ENCODE measurements at places on chromosomes 7 and 10.

GRCh38 chr7:101106386-101106785, 20.5 kb upstream of the SERPINE1 start:
- no peak for DNase-seq

GRCh38 chr10:117311261-117311660, 64.0 kb downstream of the PDZD8 start:
- DNase-seq = no peak

GRCh38 chr10:116715341-116715740, 27.0 kb downstream of the HSPA12A start:
- DNase-seq = no peak

GRCh38 chr10:10782603-10783002, 235.1 kb upstream of the CELF2 start:
- DNase-seq = no peak

DNA sequence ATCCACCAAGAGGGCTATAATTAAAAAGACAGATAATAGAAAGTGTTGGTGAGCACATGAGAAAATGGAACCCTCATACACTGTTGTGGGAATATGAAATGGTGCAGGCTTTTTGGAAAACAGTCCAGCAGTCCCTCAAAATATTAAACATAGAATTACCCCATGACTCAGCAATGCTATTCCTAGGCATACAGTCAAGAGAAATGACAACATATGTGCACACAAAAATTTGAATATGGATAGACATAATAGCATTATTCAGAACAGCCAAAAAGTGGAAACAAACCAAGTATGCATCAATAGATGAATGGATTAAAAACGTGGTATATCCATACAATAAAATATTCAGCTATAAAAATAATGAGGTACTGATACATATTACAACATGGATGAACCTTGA, 64.5 kb upstream of the GDF10 start:
- no peak for DNase-seq

DNA sequence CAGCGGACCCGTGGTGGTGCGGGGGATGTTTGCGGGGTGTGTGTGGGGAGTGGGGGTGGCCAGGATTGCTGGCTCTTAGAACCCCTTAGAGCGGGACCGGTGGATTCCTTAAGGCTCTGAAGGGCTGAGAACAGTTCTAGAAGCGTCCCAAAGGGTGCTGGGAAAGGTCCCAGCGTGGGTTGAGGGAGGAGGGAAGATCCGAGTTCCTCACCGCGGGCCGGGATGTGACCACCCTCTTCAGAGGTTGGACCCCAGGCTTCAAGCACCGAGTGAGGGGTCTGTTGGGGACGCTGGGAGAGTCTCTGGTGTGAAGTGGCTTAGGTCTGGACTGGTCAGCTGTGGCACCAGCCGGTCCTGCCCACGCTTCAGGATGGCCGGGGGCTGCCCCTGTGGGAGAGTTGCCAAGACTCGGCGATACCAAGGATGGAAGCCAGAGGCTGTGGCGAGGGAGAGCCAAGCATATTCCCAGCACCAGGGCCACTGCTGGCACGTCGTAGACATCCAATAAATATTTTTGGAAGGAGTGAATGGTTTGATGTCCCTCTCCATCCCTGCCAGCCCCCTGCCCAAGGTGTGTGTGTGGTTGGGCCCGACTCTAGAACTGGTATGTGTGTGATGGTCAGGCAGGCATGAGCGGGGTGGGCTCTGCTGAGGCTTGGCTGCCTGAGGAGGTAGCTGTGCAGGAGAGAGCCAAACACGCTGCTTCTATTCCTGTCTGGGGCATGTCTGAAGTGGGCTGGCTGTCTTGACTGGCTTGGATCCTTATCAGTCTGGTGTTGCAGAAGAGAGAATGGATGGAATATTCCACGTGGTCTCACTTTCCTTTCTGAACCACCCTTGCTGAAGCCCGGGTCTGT, 19.2 kb downstream of the ZNF775 start:
- no peak for DNase-seq

GRCh38 chr7:40403703-40404476, 269.1 kb downstream of the SUGCT start:
- DNase-seq = no peak

DNA sequence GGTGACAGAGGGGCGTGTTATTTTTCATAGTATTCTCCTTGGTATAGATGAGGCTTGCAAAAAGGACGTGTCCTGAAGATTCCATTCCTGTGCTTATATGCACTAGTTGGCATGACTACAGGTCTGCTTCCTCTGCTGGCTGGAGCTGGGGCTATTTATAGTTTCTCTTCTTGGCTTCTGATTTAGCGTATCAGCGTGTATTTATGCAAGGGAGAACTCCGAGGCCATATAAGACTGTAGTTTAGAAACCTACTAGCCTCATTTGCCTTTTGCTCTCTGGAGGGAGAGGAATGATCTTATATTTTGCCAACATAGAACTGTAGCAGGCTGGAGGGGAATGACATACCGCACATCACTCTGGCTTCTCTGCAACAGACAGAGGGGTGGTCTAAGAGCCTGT, 39.7 kb downstream of the CACNB2 start:
- DNase-seq = no peak

GRCh38 chr10:74976565-74976964, 134.9 kb upstream of the SAMD8 start:
- DNase-seq = no peak

DNA sequence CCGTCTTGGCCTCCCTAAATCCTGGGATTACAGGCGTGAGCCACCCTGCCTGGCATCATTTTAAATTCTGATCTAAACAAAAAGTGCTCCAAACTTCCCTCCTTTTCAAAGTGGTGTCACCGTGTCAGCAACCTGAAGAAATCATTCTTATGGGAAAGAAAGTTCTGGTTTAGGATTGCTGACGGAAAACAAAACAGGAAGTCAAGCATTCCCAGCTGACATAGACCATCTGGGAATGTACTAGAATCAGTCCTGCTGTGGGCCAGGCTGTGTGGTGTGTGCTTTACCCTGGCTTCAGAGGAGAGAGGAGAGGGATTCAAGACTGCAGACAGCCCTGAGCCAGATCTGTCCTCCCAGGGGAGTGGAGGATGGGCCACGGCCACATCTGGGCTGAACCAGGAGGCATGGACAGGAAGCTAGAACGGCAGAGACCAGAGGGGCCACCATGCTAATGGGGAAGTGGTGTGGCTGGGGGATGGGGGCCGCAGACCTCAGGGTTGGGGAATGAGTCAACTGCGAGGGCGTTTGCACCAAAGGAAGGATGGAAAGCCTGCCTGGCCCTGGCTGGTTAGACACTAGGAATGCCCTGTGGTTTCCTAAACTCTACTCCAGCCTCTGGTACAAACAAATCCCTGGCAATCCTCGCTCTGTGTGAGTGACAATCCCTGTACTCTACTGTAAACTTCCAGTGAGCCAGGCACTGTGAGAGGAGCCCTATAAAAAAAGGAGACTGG, 16.7 kb upstream of the CLIP2 start:
- no peak for DNase-seq

DNA sequence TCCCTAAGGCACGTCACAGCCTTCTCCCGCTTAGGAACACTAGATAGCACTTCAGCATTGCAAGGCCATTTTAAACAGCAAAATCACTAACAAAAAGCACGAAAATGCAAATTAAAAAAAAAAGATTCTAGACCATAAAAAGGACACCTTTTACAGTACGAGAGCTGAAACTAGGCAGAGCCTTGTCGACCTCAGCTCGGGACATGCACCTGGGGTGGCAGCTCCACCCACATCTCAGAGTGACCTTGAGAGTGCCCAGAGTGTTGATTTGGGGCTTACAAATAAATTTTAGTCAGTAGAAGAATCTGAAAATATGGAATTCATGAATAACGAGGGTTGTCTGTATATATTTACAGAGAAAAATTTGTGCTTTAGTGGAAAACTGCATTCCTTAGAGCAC, 1.1 kb downstream of the MRPS24 start:
- DNase-seq = no peak

DNA sequence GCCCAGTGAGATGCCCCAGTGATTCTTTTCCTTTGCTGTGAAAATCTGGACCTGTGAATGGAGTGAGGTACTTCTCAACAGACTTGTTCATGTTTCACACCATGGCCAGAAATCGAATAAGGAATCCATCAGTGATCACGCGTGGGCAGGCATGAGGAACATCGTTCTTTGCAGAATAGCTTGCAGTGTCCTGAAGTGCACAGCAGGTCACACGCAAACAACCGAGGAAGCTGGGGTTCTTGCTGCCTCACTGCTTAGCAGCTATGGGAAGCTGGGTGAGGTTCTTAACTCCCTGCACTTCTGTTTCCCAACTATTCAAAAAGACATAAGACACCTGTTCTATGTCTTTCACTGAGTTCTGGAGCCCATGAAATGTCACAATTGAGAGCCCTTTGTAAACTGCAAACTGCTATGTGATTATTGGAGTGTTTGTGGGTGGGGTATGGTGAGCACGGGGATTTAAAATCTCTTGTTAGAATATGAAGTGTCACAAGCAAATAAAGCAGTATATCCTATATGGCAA, 253.4 kb downstream of the KIAA1217 start:
- no peak for DNase-seq

DNA sequence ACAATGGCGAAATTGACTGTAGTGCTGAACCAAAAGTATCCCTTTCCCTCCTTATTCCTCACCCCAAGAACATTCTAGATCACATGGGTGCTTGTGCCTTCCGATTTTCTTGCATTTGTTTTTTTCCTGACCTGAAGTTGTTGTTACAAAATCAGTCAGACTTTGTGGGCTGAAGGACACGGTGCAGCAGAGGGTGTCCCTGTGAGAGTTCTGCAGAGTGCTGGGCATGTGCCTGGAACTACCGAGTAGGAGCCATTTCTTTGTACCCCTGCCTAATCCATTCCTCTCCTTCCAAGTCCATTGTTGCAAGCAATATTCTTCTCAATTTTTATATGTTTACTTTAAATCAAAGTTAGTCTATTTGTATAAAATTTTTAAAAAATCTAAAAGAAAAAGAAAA, 35.3 kb upstream of the GJD4 start:
- no peak for DNase-seq

DNA sequence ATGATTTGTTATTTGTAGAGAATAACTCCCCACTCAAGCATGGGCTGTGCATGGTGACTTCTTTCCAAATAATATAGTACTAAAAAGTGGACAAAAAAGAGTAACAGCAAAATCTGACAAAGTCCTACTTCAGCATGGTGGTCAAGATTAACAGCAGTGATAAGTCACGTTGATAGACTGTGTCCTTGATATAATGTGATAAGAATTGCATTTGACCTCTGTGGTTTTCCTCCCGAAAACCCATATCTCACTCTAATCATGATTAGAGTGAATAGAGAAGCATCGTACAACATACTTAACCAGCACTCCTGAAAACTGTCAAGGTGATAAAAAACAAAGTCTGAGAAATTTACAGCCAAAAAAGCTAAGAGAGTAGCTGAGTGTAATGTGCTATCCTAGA, 42.4 kb downstream of the REEP3 start:
- DNase-seq = no peak

GRCh38 chr7:70306173-70306572, 707.9 kb downstream of the AUTS2 start:
- no peak for DNase-seq

DNA sequence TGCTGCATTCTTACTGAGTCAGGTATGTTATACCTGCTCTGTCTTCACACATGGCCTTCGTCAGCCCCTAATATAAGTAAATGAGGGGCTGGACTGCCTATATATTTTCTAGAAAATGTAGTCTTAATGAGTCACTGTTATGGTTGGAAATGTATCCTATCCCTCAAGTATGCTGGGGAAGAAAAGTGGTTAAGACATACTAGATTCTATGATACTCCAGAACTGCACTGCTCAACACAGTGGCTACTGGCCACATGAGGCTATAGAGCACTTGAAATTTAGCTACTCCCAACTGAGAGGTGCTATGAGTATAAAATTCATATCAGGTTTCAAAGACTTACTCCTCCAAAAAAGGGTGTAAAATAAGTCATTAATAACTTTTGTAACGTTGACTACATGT, 104.3 kb upstream of the STEAP1B start:
- DNase-seq = no peak

DNA sequence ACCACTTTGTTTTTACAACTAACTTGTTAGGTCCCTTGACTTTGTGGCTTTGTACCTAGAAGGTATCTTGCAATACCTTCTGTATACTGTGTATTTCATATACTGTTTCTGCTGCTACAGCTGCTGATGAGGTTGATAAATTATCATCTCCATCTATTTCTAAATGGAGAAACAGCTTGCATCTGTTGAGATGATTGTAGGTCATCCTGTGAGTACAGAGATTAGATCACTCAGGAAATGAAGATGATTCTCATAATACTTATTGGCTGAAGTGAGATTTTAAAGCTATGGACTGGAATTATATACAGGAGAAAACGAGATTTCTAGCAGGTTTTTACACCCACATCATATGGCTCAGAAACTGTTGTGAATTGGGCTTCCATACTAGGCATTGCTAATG, 280.5 kb downstream of the KCND2 start:
- DNase-seq = no peak

GRCh38 chr10:33547976-33548375, 213.5 kb upstream of the NRP1 start:
- no peak for DNase-seq

DNA sequence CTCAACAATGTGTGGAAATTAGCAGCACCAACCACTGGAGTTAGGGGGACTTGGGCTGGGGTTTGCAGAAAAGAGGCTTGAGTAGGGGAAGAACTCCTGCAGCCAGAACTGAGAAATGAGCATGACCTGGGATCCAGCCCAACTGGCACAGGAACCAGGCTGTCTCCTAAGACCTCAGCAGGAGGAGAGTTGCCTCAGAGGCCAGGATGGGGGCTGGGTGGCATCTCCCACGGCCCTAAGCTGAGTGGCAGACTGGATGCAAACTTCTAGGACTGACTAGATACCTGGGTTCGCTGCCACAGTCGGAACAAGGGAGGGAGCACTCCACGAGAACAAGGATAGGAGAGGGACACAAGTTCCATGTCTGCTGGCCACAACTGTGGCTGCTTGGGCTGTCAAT, 62.6 kb downstream of the RNF32 start:
- no peak for DNase-seq

DNA sequence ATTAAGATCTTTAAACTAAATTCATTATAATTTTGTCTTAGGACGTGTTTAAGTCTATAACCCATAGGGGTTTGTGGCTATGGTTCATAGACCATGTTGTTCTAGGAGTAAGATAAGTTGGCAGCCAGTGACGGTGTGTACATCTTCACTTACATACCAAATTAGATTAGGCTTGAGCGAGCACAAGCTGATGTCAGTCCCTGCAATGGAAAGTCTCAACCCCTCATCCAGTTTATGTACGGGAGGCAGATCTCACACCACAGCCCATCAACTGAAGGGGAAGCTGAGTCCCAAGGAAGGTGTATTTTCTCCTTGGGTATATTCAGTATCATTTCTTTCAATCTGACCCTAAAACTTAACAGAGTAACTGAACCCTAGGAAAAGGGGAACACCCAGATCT, 5.1 kb upstream of the SMC3 start:
- DNase-seq = no peak

GRCh38 chr7:26784118-26784517, 80.3 kb downstream of the SKAP2 start:
- DNase-seq = no peak

GRCh38 chr7:130127821-130128317, 57.5 kb downstream of the KLHDC10 start:
- no peak for DNase-seq

DNA sequence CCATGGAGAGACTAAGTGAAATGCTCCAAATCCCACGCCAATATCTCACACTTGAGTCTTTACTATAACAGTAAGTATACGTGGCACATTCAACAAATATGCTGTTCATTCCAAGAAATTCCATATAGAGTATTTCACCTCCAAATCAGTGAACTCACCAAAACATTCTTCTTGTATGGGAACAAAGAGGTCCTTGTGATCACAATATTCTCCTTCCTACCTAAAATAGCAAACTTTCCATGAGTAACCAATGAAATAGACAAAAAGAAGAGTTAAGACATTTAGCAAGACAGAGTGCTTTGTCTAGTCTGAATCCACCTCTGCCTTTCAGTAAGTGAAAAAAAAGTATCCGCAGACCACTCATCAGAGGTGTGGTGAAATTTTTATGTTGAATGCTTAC, 77.3 kb upstream of the NXPH1 start:
- no peak for DNase-seq
